ENCODE measurements at places on chromosomes 1 and 21.

DNA sequence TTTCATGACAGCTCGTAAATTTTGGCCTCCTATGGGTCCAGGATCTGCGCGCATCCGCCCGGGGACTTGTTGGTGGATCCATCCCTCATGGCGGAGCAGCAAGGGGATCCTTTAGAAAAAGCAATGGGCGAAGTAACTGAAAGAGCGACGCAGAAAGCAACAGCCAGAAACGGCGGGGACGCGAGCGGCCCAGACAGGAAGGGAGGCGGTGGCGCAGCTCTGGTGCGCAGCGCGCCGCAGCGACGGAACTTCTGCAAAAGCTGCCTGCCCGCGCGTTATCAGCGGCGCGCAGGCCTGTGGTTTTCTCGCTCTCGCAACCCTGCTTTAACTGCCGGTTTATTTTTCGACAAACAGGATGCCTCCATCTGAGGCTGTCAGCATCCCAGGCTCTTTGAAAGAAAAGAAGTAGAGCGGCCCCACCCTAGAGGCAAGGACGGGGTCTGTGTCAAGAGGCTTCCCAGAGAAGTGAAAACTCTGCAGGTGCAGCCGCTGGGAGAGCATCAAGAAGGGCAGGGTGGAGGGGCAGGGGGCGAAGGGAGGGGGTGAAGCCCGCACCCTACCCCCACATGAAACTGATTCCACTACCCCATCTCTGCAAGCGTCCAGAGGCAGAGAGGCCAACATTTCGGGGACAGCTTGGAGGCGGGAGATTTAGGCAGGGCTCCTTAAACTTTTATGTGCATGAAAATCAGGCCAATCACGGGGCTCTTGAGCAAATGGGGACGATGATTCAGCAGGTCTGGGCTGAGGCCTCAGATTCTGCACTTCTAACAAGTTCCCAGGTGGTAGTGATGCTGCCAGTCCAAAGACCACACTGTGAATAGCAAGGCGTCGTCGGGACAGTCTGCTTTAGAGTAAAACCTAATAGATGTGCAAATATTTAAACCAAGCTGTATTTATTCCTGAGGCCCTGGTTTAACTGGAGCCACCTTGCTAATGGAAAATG is 22.2 kb downstream of the RUNX1 start:
- DNase-seq, result peak; percentile 88

DNA sequence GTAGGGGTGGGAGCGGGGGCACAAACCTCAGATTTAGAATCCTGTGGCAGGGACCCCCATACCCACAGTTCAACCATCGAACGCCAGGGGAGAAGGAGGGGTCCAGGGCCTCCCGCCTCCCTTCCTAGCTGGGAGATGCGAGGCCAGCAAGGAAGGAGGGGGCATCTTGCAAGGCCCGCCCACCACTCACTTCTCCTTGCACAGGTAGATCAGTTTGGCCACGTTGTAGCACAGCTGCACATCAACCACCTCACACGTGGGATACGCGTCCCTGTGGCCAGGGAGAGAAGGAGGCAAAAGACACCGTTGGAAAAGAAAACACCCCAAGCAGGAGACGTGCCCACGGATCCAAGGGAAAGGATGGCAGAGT is 19.6 kb downstream of the TMEM63A start:
- DNase-seq, result no peak

- DNase-seq, result no peak
Measured at GRCh38 chr1:61322769-61323168, 240.4 kb downstream of the NFIA start.

- DNase-seq, result no peak
Measured at GRCh38 chr1:162983671-162984425, 85.3 kb upstream of the RGS4 start.

DNA sequence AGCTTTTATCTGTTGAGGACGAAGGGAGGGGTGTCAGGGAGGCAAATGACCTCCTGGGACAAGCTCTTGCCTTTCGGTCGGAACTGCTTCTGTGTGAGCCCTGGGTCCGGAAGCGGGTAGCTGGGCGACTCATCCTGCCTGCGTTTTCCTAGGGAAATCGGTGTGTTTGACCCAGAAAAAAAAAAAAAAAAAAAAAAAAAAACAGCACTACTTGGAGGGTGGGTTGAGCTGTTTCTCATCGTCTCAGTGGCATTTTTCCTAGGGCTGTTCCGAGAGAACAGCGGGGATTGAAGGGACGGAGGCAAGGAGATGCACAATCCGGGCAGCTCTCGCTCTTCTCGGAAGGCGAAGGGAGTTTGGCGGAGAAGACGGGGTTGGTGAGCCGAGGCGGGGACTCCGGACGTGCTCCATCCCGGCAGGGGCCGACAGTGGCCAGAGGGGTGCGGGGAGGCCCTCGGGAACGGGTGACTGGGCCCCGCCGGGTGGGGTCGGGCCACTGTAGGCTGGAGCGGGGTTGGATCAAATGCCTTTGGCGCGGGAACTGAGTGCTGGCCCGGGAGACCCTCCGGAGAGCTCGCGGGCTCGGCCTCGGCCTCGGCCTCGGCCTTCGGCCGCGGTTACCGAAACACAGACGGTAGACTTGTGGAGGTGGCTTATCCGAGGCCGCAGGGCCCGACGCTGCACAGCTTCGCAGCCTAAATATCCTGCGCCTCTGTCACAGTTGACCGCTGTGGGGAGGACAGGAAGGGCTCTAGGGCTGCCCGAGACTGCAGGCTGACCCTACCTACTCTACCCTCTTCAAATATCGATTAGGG is 2.4 kb upstream of the BARHL2 start:
- DNase-seq, result no peak

DNA sequence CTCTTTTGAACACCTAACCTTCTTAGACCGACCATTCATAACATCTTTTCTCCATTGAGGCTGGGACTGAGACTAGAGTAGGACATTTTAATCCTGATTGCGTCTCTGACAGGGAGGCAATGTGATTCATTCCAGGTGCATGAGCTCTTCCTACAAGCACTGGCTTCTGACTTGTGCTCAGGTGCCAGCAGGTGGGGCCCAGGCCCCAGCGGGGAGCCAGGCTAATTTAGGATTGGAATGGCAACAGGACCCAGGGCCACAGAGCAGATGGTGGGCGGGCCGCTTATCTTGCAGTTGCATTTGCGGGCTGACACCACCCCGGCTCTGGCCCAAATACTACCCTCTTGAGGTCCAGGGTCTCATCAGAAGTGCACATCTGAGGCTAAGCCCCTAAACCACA is 4.1 kb downstream of the GPA33 start:
- DNase-seq, result no peak

GRCh38 chr1:220879509-220880361 is 492 bp downstream of the HLX start:
- DNase-seq, result no peak

DNA sequence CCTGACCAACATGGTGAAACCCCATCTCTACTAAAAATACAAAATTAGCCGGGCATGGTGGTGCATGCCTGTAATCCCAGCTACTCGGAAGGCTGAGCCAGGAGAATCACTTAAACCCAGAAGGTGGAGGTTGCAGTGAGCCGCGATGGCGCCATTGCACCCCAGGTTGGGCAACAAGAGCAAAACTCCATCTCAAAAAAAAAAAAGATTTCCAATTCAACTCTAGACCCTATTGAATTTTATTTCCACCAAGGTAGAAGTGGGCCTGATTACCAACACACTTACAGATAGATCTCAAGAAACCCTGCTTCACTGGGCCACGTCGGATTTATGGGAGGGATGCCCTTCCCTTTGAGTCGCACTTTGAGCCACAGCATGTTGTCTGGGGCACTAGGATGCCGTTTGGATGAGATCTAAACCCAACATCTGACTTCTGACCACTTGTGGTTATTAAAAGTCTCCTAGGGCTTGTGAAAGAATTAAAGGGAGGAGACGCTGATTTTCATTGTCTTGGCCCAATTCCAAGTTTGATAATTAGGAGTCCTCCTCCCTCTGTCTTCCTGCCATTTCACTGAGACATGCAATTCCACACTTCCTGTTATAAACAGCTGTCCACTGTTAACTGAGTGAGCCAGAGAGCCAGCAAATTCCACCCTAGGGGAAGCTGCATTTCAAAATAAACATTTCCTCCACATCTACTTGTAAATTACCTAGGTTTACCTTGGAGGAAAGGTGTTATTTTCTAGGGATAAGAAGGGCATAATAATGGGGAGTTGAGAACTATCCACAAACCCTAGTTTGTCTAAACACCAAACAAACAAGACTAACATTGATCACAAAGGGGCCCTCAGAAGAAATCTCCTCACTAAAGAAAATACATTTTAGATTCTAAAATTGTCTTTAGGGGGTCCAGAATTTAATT is 5.2 kb upstream of the RERE start:
- DNase-seq, result no peak

DNA sequence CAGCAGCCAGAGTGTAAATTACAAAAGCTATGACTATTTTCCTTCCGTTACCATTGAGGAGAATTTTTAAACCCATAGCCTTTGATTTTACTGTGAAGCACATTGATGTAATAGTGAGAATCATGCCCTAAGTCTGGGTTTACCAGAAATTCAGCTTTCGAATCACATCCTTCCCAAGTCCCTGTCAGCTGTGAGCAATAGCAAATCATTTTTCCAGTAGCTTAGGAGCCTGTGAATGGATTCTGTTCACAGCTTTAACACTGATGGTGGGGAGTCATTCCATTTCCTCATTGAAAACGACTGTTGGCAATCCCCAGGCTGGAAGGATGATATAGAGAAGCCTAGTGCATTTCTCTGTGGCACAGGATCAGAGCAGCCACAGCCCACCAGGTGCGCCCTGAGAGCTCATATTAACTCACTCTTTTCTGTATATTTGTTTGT is 82.2 kb upstream of the C1orf105 start:
- no peak for DNase-seq

DNA sequence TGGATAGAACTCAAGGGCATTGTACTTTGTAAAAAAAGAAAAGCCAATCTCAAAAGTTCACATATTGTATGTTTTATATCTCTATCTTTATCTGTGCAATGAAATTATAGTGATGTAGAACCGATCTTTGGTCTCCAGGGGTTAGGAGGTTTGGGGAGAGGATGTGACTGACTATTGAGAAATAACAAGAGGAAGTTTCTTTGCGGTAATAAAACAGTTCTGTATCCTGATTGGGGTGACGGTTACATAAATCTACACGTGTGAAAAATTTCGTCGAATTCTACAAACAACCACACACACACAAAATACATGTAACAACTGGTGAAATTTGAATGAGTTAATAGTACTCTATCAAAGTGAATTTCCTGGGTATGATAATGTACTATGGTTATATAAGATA is 10.6 kb upstream of the OR2T33 start:
- no peak for DNase-seq

GRCh38 chr1:172966844-172967540 is 83.7 kb downstream of the TNFSF18 start:
- DNase-seq, result no peak

DNA sequence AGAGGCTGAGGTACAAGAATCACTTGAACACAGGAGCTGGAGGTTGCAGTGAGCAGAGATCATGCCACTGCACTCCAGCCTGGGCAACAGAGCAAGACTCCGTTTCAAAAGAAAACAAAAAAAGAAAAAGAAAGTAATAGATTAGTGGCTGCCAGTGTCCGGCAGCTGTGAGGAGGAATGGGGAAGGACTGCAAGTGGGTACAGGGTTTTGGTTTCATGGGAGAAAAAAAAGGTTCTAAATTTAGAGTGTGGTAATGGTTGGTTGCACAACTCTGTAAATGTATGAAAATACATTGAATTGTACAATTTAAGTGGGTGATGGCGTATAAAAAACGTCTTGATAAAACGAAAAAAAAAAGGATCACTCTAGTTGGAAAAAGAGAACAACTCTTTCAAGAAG is 6.7 kb downstream of the TAF1A start:
- no peak for DNase-seq

GRCh38 chr1:68197891-68198290 is 34.4 kb downstream of the WLS start:
- DNase-seq, result no peak

GRCh38 chr1:58689167-58689566 is 10.7 kb downstream of the MYSM1 start:
- no peak for DNase-seq

DNA sequence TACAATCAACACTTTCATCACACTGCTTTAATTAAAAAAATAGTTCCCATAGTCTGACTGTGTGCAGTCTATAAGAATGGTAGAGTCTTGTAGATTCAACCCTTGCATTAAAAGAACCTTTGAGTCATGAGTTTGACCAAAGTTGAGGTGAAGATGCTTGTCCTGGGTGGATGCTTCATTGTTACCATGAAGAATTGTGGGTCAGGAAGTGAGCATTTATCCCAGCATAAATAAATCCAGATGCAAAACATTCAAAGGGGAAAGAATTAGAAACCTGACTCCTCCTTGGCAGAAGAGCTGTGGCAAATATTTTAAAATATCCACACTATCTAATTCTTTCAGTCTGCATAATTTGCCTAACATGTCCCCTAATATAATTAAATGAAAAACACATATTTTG is 72.9 kb upstream of the SPAG17 start:
- DNase-seq, result no peak

DNA sequence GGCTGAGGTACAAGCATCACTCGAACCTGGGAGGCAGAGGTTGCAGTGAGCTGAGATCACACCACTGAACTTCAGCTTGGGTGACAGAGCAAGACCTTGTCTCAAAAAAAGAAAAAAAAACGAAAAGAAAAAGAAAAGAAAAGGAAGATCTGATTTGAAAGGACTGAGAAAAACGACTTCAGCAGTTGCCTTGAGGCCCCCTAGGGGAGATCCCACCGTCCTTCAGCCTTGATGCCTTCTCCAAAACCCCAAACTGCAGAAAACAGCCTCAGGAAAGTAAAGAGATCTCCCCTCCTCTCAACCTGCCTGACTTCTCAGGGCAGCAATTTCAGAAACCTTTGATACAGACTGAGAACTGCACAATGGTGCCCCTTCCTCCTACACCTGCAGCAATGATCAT is 50.9 kb upstream of the BCAR3 start:
- DNase-seq, result no peak

- no peak for DNase-seq
Measured at GRCh38 chr1:109218516-109218915, 4.8 kb downstream of the SARS1 start.

- DNase-seq, result no peak
Measured at GRCh38 chr1:56146449-56146848, 432.9 kb downstream of the PLPP3 start.

DNA sequence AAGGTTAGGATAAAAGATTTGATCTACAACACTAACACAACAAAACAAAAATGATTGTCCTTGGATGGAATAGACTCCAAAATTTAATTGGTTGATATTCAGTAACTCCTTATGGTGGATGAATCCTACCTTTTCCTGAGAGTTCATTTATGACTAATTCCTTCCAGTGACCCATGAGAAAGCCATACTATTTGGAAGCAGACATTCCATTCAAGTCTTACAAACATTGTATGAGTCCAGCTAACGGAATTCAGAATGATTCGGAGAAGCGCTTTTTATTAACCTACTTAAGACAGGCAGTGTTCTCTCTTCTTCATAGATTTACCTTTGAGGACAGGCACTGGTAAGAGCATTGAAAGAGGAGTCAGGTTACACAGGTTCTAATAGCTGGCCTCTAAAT is 155.6 kb upstream of the ZNF648 start:
- DNase-seq, result no peak

Data from CD4-positive, alpha-beta T cell treated with Interleukin-2 at 100 ng/mL for 4 hours (primary cell).